ENCODE measurements at places on chromosomes 12 and 14. TPM values are rescaled to one million over a fixed set of nuclear protein-coding genes. Genes with fewer than 3 reads are reported as not detected.

GRCh38 chr14:40525314-40525713 lies 1081.4 kb upstream of the LRFN5 start:
- H3K36me3 ChIP-seq: no peaks in the 10 kb centered on the region
- H3K4me1 ChIP-seq: no peaks in the 10 kb centered on the region
- no peak overlapping the region for H3K27ac ChIP-seq
- H3K27me3 ChIP-seq: no peaks in the 10 kb centered on the region
- DNase-seq: no peak

- peaks cover 12% of the 10 kb centered on the region for H3K27me3 ChIP-seq
- no peak for DNase-seq
- H3K36me3 ChIP-seq: no peaks in the 10 kb centered on the region
- no peak overlapping the region for H3K27ac ChIP-seq
- no peaks in the 10 kb centered on the region for H3K4me1 ChIP-seq
These were observed 131.1 kb upstream of the VRK1 start for GRCh38 chr14:96666088-96666487.

Gene WASHC3
- 103 TPM for total RNA-seq

GRCh38 chr14:89258728-89259273 lies 158.2 kb downstream of the FOXN3 start:
- no peaks in the 10 kb centered on the region for H3K4me1 ChIP-seq

- H3K4me1 ChIP-seq: peaks cover 4% of the 10 kb centered on the region
- no peak overlapping the region for H3K4me3 ChIP-seq
- DNase-seq: peak; percentile 65
- H3K27me3 ChIP-seq: no peaks in the 10 kb centered on the region
- H3K36me3 ChIP-seq: no peaks in the 10 kb centered on the region
- peak overlapping the region; percentile 24 for H3K27ac ChIP-seq
These were observed 92.9 kb downstream of the ERC1 start for GRCh38 chr12:1083889-1084262.

DNA sequence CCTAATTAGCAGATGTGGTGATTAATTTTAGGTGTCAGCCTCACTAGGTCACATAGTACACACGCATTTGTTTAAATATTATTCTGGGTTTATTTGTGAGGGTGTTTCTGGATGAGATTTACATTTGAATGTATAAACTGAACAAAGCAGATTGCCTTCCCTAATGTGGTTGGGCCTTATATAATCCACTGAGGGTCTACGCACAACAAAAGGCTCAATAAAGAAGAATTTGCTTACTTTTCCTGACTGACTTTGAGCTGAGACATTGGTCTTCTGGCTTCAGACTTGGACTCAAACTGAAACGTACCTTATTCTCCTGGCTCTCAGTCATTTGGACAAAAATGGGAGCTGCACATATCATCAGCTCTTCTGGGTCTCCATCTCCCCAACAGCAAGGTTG lies 1132.3 kb upstream of the FLRT2 start:
- no peak for DNase-seq
- H3K36me3 ChIP-seq: no peaks in the 10 kb centered on the region
- H3K27ac ChIP-seq: no peak overlapping the region

DNA sequence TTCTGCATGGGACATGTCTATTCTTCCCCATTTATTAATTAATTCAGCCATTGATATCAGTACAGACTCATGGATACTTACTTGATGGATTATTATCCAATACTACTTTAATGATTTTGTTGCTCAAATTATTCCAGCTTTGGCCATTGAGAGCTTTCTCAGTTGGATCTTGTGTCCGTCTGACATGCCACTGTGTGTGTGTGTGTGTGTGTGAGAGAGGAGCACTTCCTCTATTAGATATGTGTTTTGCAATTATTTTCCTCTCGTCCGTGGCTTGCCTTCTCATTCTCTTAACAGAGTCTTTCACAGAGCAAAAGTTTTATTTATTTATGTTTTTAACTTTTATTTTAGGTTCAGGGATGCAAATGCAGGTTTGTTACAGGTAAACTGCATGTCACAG lies 194.2 kb downstream of the ADGRD1 start:
- H3K4me1 ChIP-seq: no peaks in the 10 kb centered on the region
- no peaks in the 10 kb centered on the region for H3K36me3 ChIP-seq
- no peaks in the 10 kb centered on the region for H3K27me3 ChIP-seq
- no peak overlapping the region for H3K4me3 ChIP-seq

GRCh38 chr12:26346736-26347135 lies 151.4 kb downstream of the SSPN start:
- no peak overlapping the region for H3K27ac ChIP-seq
- H3K4me1 ChIP-seq: no peaks in the 10 kb centered on the region
- H3K36me3 ChIP-seq: no peaks in the 10 kb centered on the region
- DNase-seq: peak; percentile 7
- no peaks in the 10 kb centered on the region for H3K27me3 ChIP-seq
- H3K4me3 ChIP-seq: no peak overlapping the region

- H3K27ac ChIP-seq: no peak overlapping the region
- DNase-seq: no peak
- H3K4me3 ChIP-seq: no peak overlapping the region
- no peaks in the 10 kb centered on the region for H3K27me3 ChIP-seq
- H3K36me3 ChIP-seq: no peaks in the 10 kb centered on the region
These were observed 116.4 kb upstream of the LRFN5 start for GRCh38 chr14:41490323-41490722.

Gene SMCO2
- not detected for total RNA-seq

Gene PLEKHH1
- total RNA-seq: not detected

- H3K4me3 ChIP-seq: no peak overlapping the region
- peak; percentile 49 for DNase-seq
- H3K27ac ChIP-seq: no peak overlapping the region
- H3K27me3 ChIP-seq: no peaks in the 10 kb centered on the region
- no peaks in the 10 kb centered on the region for H3K4me1 ChIP-seq
These were observed 101.2 kb upstream of the CCDC175 start for GRCh38 chr14:59677771-59678231.

GRCh38 chr14:30143627-30144026 lies 216.0 kb upstream of the PRKD1 start:
- DNase-seq: peak; percentile 14
- peaks cover 6% of the 10 kb centered on the region for H3K4me1 ChIP-seq
- H3K27ac ChIP-seq: no peak overlapping the region
- no peak overlapping the region for H3K4me3 ChIP-seq

- H3K27ac ChIP-seq: no peak overlapping the region
- no peaks in the 10 kb centered on the region for H3K4me1 ChIP-seq
- no peaks in the 10 kb centered on the region for H3K36me3 ChIP-seq
- no peak overlapping the region for H3K4me3 ChIP-seq
These were observed 23.6 kb downstream of the HSP90AA1 start for GRCh38 chr14:102063109-102063807.

- no peak overlapping the region for H3K4me3 ChIP-seq
- DNase-seq: peak; percentile 82
- H3K27me3 ChIP-seq: no peaks in the 10 kb centered on the region
- H3K4me1 ChIP-seq: peaks cover 8% of the 10 kb centered on the region
- H3K27ac ChIP-seq: no peak overlapping the region
- no peaks in the 10 kb centered on the region for H3K36me3 ChIP-seq
These were observed 84.4 kb downstream of the VWF start for GRCh38 chr12:6039894-6040601.

- H3K4me1 ChIP-seq: peaks cover 35% of the 10 kb centered on the region
- no peaks in the 10 kb centered on the region for H3K27me3 ChIP-seq
These were observed 745 bp downstream of the CDCA4 start for GRCh38 chr14:105019861-105020814.

- H3K4me1 ChIP-seq: no peaks in the 10 kb centered on the region
- H3K27me3 ChIP-seq: no peaks in the 10 kb centered on the region
- H3K36me3 ChIP-seq: no peaks in the 10 kb centered on the region
- no peak for DNase-seq
- H3K27ac ChIP-seq: no peak overlapping the region
These were observed 356.0 kb upstream of the CLEC14A start for GRCh38 chr14:38611928-38612327.

Gene SSTR1
- total RNA-seq: 17.6 TPM

Gene TUNAR
- not detected for total RNA-seq

DNA sequence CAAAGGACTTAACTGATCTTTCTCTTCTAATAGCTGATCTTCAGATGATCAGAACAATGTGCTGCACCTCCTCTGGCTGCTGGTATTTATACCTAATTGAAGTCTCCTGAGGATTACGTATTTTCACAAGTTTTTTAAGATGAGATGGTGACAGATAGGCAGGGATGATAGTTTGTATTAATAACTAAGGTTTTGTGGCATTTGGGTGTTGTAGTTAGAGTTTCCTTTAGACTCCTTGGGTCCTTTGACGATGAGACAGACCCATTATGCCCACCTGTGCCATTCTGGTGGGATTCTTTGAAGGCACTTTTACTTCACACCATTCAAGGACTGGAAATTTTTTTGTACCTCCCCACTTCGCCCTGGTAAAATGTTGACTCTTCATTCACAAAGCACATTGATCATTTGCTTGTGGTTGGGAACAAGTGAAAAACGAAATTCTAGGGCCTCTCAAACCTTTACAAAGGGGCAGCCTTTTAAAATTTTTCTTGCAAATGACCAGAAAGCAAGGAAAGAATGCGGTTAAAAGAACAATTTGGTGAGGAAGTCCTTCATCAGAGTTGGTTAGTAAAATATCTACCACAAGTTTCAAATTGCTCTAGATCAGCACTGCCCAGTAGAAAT lies at the start of gene IFNG:
TSS of gene IFNG (minus strand) at position 60 of the 624 bp plus-strand sequence. CDS start 125 bp downstream, outside the sequence.
- no peak within 1 kb of the TSS for H3K27ac ChIP-seq
- no peaks in the 10 kb centered on the region for H3K4me1 ChIP-seq
- no peak within 1 kb of the TSS for H3K4me3 ChIP-seq
- peaks cover 31% of the 10 kb centered on the region for H3K27me3 ChIP-seq

- no peaks in the 10 kb centered on the region for H3K36me3 ChIP-seq
- H3K4me3 ChIP-seq: no peak overlapping the region
- H3K27me3 ChIP-seq: no peaks in the 10 kb centered on the region
These were observed 50.4 kb upstream of the TSPAN8 start for GRCh38 chr12:71208053-71208685.

Gene SLCO1B1
- not detected for total RNA-seq

Gene KRT83
- not detected for total RNA-seq
